Cardiac muscle cell (in vitro differentiated cells and primary cell): ENCODE measurements at places on chromosomes 16 and 17. TPM values are rescaled to one million over a fixed set of nuclear protein-coding genes. Genes with fewer than 3 reads are reported as not detected.

Gene PIEZO1
- polyA plus RNA-seq, result 32.7 and 49.2 TPM in 2 replicates

- no peak for DNase-seq
These were observed 228.8 kb downstream of the C16orf78 start for GRCh38 chr16:49602201-49602975.

DNA sequence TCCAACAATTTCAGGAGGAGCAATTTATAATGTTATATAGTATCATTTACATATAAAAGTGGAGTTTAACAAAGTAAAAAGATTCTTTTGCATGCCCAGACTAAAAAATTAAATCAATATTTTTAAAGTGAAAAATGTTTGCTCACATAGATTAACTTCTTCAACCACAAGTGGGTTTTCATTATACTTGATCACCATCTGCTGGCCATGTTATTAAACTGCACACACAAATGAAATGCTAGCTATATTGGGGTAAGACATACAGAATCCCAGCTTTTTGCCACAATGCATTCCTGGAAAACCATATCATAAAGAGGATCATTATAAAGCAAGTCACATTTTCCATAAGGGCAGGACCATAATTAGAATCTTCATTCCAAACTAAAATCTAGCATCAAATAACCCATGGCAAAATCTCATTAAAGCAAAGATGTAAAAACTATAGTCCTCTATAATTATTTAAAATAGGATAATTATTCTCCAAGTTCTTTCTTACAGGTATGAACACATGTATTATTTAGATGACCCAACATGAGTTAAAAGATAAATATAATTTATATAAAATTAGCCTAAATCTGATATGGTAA lies 26.3 kb downstream of the CEP112 start:
- DNase-seq, result peak; percentile 54

DNA sequence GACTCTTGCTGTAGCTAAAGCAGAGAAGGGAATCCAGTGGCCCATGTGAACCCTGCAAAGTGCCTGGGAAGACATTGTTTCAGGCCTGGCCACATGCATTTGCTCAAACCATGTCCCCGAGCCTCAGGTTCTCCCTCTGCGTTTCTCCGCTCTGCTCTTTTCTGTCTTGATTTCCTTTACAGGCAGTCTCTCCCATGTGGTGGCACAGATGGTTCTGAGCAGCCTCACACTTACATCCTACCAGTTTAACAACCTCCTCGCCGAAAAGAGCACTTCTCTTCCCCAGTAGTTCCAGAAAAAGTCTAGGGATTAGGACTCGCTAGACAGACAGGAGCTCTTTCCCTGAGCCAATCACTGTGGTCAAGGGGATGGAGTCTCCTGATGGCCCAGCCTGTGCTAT lies 28.3 kb upstream of the MYH10 start:
- DNase-seq, result no peak

Gene CDH15
- 0.78 and 1.4 TPM in 2 replicates for polyA plus RNA-seq

Gene TMEM186
- polyA plus RNA-seq, result 23.9 and 38.3 TPM in 2 replicates

Gene CSF3
- polyA plus RNA-seq, result not detected in 2 replicates

DNA sequence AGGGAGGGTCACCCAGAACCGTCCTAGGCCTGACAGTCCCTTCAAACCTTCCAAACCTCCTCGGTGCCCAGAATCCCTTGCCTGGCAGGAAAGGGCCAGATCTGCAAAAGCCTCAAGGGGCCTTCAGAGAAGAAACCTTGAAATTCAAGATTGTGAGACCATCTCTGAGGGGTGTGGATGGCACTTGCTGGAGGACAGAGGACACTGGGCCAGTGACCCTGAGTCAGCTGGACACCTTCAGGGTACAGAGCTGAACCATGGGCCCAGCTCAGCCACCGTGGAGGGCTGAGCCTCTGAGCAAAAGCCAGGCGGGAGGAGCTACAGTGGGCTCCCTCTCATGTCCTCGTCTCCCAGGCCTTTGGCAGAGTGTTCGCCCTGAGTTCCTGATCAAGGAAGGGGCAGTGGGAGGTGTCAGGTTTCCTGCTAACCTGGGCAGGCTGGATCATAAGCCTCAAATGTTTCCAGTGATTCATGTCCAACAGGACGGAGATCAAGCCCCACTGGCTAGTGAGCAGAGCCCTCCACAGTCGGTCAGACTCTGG lies 3.0 kb downstream of the PDILT start:
- DNase-seq, result no peak

DNA sequence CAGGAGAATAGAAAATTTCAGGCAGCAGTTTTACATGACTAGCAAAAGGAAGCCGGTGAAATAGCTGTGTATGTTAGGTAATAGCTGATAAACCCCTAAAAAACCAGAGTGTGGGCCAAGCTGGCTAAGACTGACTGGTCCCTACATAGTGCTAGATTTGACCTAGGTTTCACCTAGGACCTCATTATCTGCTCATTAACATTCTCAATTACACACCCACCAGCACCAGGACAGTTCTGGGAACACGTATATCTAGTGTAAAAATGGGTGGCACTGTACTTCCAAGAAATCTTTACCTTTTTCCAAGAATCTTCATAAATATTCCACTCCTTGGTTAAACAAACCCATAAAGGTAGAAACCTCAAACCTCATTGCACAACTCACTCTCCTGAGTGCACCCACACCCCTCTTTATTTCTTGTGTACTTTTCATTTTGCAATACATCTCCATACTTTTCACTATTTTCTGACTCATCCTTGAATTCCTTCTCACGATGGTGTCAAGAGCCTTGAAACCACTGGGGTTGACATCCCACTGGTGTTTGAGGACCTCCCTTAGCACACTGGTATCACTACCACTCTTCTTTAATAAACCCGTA lies 262.7 kb upstream of the KCNJ16 start:
- DNase-seq, result no peak

Gene NXPH3
- 2.1 and 3.4 TPM in 2 replicates for polyA plus RNA-seq

DNA sequence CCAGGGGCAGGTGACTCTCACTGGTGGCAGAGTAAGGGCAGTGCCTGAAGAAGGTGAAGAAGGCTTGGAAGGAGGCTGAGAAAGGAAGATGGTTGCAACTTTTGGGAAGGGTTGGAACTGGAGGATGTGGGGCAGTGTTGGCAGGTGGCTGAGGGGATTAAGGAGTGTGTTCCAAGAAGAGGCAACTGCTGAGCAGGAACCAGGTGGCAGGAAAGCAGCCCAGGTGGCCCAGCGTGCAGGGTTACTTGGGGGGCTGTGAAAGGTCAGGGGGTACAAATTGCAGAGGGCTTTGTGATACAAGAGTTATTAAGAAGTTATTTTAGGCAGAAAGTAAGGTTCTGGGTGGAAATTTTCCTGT lies 28.6 kb downstream of the WSCD1 start:
- DNase-seq, result no peak

Gene TMEM88
- 31.3 and 66.1 TPM in 2 replicates for polyA plus RNA-seq

- DNase-seq, result no peak
These were observed 7.2 kb downstream of the SLC43A2 start for GRCh38 chr17:1621273-1621954.

DNA sequence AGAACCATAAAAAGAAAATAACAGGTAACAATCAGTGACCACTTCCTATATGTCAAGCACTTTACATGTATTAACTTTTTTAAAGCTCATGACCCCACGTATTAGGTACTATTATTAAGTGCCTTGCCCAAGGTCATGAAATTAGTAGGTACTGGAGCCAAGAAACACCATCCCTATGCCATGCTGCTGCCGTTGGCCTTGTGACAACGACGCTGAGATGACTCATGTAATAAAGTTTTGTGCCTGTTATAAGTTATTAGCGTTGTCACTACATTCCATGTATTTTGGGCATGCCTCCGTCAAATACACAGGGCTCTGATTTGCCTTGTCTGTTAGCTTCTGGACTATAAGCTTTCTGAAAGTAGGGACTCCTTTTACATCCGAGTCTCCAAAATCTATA lies 1.4 kb downstream of the BBS2 start:
- no peak for DNase-seq

DNA sequence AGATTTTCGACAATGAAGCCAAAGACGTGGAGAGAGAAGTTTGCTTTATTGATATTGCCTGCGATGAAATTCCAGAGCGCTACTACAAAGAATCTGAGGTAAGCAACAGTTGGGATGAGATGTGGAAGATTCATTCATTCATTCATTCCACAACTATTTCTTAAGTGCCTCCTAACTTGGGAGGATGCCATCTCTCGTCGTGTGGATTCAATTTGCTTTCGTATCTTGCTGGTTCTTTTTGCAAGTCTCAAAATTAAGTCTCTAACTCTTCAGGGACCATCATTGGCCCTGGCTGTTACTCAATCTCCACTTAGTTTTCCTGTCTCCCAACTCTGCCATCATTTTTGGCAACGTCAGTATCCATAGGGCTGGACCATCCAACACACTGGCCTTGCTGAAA lies 85.6 kb upstream of the NOL11 start:
- DNase-seq, result no peak

Gene GFAP
- polyA plus RNA-seq, result 4.0 and 7.0 TPM in 2 replicates

Gene SHBG
- 3.9 and 5.6 TPM in 2 replicates for polyA plus RNA-seq

GRCh38 chr17:31596382-31597323 lies 205.2 kb downstream of the RAB11FIP4 start:
- DNase-seq, result peak; percentile 96

- DNase-seq, result no peak
These were observed 81.6 kb upstream of the CBX4 start for GRCh38 chr17:79920751-79921410.

Gene NKD1
- polyA plus RNA-seq, result 0.45 and 1.4 TPM in 2 replicates

Gene PDPK1
- polyA plus RNA-seq, result 22.4 and 23.3 TPM in 2 replicates

- DNase-seq, result peak; percentile 38
These were observed at the start of gene TNFSF12 for GRCh38 chr17:7548585-7549400. Gene TNFSF12, plus strand, starts transcription at chr17:7549058. Its CDS starts 96 bp downstream, at chr17:7549154.

DNA sequence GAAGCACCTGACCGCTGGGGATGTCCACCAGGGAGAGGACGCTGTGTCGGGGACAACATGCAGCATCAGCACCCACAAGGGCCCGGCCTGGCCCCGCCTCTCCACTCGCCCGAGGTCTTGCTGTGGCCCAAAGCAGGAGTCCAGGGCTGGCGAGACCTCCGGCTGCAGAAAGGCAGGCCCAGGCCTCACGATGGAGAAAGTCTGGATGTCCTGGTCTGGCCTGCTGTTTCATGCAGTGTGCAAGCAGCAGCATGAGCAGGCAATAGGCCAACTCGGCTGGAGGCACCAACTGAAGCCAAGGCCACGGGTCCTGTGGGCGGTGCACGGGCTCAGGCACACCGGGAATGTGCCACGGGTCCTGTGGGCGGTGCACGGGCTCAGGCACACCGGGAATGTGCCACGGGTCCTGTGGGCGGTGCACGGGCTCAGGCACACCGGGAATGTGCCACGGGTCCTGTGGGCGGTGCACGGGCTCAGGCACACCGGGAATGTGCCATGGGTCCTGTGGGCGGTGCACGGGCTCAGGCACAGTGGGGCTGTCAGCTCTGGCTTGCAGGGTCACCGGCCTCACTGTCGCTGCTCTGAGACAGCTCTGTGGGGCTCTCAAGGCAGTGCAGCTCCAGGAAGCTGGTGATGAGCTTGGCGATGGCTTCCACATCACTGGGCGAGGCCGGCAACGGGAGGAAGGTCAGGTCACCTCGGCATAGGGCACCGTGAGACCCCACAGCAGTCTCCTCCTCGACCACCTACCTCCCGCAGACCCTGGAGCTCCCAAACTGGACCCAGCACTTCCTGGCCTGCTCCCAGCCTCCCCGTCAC lies 6.9 kb downstream of the CYBC1 start:
- no peak for DNase-seq

DNA sequence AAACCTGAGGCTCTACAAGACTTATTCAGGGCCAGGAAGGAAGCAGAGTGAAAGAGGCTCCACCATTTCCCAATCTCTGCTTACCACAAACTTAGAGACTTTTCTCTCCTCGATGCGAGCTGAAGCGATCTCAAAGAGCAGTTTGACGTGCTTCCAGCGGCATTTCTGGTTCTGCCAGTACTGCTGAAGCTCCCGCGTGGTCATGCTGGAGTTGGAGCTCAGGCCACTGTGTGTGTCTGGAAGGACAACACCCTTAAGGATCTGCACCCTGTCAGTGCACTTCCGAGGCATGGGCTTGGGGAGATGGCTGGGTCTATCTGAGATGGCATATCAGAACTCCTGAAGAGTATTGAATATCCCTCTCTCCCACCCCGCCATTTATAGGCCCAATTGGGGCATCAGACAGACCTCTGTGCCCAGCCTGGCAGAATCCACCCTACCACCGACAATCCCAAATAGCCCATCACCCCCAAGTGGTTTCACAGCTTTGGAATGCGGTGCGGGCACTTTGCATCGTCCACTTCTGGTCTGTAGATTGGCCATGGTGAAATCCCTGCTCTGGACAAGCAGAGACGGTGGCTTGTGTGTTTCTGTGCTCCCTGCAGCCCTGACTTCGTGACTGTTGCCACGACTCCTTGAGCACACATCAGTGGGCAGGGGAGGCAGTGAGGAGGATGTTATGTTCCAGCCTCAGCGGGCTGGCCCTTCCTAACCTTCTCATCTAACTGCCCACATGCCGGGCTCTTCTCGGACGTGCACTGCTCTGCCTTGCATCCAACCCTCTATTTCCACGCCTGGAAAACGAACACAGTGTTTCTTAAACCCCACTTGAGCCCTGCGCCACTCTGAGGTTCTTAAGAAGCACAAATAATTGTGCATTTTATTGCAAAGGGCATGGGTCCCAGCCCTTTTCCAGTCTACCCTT lies 5.2 kb downstream of the SNX20 start:
- DNase-seq, result no peak

Gene HNF1B
- not detected in 2 replicates for polyA plus RNA-seq

DNA sequence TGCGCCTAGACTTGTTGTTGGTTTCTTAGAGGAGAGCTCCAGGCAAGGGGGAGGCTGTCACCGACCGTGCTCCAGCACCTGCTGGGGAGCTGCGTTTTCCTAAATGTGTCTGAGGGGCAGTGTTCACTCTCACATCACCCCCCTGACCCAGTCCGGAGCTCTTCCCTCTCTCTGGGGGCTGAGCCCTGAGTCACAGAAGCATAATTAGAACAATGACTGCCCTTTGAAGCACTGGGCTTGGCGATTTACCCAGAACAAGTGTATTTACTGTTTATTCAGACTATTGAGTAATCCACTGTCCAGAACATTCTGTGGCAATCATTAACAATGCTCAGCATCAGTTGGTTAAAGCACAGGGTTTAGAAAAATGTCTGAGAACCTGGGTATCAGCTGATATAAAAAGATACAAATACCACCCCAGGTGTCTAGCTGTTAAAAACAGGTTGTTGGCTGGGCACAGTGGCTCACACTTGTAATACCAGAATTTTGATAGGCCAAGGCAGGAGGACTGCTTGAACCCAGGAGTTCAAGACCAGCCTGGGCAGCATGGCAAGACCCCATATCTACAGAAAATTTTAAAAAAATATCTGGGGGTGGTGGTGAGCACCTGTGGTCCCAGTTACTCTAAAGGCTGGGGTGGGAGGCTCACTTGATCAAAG lies 8.1 kb downstream of the CES4A start:
- no peak for DNase-seq

Gene SMTNL2
- polyA plus RNA-seq, result 269 TPM in 2 replicates

DNA sequence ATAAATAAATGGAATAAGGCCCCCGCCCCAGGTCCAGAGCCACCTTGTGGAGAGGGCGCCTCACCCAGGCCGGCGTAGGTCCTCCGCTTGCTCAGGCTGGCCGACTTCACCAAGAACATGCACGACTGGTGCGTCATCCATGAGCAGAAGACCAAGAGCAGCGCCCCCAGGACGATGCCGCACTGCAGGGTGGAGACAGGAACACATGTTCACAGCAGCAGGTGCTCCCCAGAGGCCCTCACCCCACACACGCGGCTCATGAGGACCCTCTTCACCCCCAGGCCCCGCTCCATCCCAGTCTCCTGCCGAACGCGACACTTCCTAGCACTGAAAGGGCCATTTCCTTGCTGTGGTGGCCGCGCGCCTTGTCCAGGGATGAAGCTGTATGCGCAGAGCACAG lies 5.5 kb downstream of the SLC38A10 start:
- DNase-seq, result no peak

- DNase-seq, result no peak
These were observed 794 bp downstream of the ANKS3 start for GRCh38 chr16:4733211-4733742.

GRCh38 chr17:55484575-55484974 lies 26.7 kb downstream of the SMIM36 start:
- no peak for DNase-seq

- DNase-seq, result no peak
These were observed 14.1 kb upstream of the CCDC154 start for GRCh38 chr16:1458336-1458976.
